ENCODE measurements at places on chromosomes 12 and 14. TPM values are rescaled to one million over a fixed set of nuclear protein-coding genes. Genes with fewer than 3 reads are reported as not detected.

GRCh38 chr14:59427653-59428580 is 37.3 kb downstream of the GPR135 start:
- DNase-seq: no peak

The KIF5A gene
- total RNA-seq: 0.96 TPM

The OLR1 gene
- 0.42 TPM for total RNA-seq

The KRT82 gene
- total RNA-seq: not detected

DNA sequence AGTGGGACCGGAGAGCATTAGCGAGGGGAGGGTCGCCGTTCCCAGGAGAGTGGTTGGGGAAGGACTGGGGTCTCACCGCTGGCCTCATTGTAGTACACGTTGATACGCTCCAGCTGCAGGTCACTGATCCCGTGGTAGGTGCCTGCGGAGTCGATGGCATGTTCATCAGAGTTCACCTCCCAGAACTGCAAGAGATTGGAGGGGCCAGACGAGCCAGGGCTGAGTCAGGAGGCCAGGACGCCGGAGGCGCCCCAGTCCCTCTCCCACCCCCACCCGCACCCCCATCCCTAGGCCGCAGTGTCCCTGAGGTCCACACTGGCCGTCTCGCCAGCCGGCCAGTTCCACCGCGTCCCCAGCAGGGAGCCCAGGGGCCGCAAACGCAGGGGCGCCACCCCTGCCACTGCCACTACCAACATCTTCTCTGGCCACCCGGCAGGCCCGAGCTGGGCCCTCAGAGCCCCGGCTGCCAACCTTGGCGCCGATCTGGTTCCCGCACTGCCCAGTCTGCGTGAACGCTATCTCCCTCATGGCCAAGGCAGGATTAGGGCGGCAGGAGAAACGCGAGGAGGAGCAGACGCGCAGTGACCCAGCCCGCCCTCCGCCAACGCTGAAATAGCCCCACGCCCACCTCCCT is 144.2 kb downstream of the ALG10 start:
- no peak for DNase-seq

DNA sequence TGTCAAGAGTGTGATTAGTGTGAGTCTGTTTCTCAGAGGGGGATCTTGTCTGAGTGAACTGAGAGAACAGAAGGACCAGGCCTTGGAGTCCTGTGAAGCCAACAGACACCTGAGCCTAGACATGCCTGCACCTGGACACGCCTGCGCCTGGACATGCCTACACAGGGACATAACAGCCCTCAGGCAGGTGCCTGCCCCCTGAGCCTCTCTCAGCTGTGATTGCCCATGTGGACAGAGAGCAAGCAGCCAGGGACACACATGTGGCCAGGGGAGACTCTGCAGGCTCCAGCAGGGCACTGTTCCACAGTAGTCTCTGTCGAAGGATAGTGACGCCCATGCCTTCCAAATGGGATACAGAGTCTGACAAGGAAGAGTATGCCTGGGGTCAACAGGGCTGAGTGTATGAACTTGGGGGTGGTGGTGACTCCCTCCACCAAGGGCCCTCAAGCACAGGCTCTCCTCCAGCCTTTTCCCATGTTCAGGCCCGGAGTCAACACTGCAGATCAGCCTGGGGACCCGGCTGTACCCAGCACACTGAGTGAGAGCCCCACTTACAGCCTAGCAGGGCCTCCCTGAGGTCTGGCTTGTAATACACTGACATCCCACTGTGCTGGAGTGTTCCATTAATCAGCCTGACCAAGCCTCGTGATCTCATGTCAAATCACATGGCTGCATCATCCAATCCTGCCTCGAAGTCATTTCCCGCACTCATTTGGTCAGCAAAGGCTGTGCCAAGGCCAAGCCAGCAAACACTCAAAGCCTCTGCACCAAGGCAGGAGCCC is 173.0 kb downstream of the CALM1 start:
- DNase-seq: no peak

The HCAR1 gene
- 0.09 TPM for total RNA-seq

- DNase-seq: no peak
Measured at GRCh38 chr12:57012600-57013465, 3.5 kb downstream of the TAC3 start.
